ENCODE measurements at places on chromosomes 4 and X.

DNA sequence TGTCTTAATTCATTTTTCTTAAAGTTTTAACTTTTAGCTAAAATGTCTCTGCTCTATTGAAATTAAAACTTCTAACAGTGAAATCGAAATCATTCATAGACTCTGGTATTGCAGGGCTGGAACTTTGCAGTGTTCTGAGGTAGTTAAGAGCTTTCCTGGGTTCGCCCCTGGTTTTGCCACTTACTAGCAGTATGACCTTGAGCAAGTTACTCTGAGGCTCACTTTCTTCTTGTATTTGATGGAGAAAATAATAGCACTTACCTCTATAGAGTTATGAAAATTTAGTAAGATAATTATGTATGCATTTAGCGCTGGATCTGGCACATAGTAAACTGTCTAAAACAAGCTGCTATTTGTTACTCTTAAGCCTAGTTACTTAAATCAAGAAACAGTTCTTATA is 1.7 kb downstream of the SLAIN2 start:
- no peak for DNase-seq

DNA sequence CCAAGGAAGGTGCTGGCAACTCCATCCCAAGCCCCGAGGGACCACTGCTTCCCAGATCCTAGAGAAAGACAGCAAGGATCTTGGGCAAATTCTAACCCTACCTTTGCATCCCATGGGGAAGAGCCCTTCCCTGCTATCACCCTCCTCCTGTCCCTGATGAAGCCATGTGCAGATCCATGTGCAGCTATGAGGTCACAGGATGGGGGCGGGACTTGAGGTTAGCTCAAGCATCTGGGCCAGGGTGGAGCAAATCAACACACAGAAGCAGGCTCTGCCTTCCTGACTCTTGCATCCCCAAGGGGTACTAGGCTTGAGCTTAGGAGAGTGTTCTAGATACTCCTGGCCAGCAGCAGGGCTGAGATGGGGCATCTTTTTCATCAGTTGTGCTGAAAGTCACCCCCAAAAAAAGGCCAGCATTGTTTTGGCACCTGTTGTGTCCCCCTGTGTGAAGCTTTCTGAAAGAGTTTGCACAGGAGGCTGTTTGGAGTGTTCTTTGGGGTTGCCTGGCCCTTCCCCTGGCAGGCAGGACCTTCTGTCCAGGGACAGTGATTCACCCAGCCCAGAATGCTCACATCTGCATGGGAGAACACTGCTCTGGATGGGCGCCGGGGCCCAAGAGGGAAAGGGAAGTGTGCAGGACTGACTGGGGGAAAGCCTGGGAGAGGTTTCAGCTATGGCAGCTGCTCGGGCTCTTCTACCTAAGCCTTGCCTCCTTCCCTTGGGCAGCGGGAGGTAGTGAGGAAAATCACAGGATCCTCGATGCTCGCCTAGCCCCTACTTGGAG is 50.8 kb downstream of the PRPS1 start:
- DNase-seq: peak; percentile 4

- DNase-seq: no peak
Observed at GRCh38 chr4:118335324-118335723, 17.5 kb downstream of the PRSS12 start.

DNA sequence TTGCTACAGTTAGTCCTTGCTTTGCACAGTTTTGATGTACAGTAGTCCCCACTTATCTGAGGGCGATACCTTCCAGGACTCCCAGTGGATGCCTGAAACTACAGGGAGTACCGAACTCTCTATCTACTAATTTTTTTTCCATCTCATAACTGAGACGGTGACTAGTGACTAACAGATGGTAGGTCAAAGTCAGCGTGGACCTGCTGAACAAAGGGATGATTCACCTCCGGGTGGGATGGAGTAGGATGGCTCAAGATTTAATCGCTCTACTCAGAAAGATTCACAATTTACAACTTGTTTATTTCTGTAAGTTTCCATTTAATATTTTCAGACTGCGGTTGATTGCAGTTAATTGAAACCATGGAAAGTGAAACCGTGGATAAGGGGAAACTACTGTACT is 655.8 kb downstream of the ZNF674 start:
- DNase-seq: no peak

DNA sequence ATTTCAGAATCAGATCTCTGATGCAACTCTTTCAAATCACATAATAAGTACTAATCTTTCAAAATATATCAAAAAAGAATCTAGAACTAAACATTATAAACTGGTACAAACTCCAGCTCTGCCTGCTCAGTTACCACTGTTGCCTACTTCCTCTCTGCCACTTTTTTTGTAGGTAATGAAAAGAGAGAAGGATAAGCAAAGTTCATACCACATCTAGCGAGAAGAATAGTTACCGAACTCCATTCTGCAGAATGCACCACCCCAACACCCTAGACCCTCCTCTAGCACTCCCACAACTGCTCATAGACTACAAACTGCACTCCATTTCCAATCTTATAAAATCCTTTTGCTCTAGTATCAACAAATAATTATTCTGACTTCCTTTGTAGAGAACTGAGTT is 19.7 kb upstream of the LRBA start:
- DNase-seq: no peak

- DNase-seq: no peak
Observed at GRCh38 chr4:125486351-125486750, 171.6 kb downstream of the FAT4 start.

GRCh38 chrX:151816934-151817333 is 82.4 kb downstream of the CNGA2 start:
- DNase-seq: no peak

DNA sequence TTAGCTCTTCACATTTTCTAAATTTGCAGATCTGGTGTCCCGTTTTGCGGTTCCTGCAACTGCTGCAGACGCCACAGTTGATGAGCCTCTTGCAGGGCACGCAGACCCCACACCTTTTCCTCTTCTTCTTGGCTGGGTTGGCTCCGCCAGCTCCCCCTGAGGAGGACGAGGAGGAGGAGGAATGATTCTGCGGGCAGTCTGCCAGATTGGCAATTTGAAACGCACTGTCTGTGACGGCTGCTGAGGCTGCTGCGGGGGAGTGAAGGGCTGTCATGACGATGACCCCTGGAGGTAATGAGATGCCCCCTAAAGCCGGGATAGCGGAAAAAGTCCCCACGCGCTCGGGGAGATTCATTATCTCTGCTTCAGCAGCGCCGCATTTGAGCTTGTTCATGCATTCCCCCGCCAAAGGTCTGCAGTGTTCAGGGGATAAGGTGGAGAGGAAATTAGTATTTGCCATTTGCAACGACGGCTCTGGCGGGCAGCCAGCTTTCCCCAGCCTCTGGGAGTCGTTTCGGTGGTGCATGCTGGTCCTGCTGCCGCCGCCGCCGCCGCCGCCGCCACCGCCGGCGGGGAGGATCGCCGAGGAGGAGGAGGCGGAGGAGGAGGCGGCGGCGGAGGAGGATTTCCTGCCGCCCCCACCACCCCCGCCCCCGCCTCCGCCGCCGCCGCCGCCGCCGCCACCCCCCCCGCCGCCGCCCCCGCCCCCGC is 3.8 kb downstream of the CXXC4 start:
- peak; percentile 10 for DNase-seq

GRCh38 chrX:37779857-37780256 is at the start of gene CYBB:
CYBB (plus strand) TSS chrX:37780059; CDS start chrX:37780078, 19 bp downstream.
- DNase-seq: no peak

DNA sequence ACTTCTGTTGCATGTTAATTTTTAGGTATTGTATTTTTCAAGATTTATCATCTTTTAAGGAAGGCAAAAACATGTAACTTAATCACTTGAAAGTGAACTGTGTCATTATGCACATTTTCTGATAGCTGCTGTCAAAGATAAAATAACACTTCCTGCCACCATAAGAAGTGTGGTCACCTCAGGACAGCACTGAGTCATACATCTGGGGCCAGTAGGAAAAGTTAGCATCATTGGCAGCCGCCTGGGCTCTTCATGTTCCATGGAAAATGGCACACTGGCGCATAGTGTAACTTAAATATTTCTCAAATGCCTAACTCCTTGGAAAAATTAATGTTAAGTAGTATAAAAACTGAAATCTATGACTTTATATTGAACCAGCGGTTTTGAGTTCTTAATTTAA is 24.2 kb downstream of the CNKSR2 start:
- no peak for DNase-seq

- DNase-seq: no peak
Observed at GRCh38 chrX:103081051-103081450, 11.9 kb downstream of the NXF3 start.

DNA sequence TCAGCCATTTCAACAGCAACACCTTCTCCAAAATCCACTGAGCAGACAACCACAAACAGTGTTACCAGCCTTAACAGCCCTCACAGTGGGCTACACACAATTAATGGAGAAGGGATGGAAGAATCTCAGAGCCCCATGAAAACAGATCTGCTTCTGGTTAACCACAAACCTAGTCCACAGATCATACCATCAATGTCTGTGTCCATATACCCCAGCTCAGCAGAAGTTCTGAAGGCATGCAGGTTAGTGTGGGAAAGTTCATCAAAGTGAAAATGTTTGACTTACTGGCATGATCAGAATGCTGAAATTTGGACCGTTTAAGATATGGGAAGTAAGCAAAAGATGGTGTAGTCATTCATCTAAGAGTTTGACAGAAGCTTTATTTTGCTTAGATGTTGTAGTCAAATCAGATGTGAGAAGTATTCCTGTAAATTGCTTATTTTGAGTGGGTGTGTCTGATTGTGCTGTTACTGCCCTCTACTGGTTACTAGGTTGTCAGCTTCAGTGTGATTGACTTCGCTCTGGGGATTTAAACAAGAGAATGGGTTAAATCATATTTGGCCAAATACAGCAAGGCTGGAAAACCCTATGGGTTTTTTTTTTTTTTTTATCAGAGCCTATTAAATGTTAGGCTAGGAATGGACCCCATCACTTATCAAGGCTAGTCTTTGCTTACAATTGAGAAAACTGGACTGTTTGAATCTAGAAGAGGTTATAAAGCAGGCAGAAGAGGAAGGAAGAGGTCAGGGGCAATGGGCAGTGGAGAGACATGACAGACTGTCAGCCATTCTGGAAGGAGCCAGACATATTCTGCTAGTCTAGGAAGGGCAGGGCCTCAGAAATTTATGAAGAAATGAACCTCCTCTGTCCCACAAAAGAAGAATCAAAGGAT is 130.3 kb downstream of the DIPK2B start:
- DNase-seq: peak; percentile 33

DNA sequence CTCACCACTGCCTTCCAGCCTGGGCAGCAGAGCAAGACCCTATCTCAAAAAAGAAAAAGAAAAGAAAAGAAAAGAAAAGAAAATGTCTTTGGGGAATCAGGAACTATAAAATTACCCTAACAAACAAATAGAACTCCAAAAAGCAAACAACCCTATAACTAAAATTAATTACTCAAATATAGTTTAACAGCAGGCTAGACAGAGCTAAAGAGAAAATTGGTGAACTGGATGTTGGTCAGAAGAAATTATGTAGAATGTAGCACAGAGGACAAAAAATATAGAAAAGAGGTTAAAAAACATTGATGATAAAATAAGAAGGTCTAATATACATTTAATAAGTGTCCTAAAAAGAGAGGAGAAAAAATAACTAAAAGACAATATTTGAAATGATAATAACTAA is 27.8 kb upstream of the WWC2 start:
- no peak for DNase-seq

DNA sequence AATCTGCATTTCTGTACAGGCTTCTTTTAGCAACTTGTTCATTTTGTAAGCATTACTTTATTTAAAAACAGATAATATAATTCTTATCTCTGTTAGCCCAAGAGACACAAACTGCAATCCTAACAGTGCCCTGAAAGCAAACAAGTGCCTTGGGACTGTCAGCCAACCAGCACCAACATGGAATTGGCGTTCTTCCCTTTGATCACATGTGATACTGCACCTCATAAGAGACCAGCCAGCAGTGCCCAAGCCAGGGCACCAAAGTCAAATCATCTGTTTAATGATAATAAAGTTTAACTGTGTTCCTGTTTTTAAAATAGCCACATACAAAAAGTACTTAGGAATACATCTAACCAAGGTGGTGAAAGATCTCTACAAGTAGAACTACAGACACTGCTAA is 223.2 kb downstream of the PRDM5 start:
- DNase-seq: no peak

DNA sequence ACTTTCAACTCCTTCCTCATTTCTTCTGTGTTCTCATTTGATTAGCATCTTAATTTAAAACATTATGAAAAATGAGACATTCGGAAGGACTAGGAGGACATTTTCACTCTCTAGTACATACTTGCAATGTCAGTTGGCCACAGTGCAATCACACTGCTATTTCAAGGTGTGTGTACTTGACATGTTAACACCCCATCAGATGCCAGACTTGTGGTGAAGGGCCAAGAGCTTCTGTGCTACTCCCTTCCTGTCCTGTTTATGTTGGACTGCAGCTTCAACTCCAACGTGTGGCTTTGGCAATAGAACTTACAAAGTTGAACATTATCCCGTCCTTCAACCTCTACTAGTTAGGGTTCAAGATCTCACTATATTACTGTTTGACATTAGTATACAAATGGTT is 221.0 kb downstream of the PALLD start:
- no peak for DNase-seq

DNA sequence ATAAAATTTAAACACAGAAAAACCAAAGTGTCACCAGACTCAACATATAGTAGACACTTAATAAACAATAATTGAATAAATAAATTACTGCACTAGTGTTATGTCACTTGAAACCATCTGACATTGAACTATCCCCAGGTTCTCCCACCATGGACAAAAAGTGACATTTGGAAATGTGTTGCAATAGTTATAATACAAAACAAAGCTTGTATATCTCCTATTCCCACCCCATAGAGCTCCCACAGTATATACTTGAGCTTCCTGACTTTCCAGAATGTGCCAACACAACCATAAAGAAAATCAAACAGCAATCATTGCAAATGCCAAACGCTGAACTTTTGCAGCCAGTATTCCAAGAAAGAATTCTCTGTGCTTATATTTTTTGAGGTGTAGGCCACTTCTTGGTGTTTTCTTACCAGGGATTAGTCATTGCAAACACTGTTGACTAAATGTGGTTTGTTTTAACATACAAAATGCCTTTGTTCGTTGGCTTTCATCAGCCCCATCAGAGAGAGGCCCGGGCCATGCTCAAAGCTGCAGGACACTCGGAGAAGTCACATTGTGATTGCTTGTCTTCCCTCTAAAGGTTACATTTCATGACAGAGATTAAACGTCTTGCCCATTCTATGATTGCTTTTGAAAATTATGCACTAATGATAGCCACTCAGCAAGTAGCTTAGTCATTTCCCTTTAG is 33.8 kb downstream of the PPARGC1A start:
- DNase-seq: no peak

DNA sequence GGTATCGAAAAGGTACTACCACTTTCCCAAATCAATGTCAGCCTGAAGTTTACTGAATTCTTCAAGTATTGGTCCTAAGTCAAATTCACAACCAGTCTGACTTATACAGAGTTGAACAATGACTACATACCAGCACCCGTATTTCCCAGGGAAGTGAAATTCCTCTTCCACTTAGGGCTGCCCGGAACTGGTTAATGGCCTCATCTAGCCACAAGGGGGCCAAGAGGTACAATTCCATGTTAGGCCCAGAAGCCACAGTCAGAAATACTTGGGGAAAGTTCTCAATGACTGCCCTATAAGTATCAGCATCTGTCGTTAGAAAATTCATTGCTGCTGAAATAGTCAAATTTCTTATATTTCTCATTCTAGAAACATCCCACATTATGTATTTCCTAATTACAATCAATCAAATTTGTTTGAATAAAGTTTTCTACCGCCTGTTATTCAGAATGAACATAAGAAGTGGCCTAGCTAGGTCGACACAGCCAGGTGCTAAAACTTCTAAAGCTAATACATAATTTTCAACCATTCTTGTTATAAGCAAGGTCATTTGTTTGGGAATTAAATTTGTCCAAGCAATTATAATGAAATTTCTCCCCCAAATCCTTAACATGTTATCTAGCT is 5.6 kb upstream of the PCDH7 start:
- DNase-seq: no peak
